ENCODE measurements at places on chromosomes 11 and 22. TPM values are rescaled to one million over a fixed set of nuclear protein-coding genes. Genes with fewer than 3 reads are reported as not detected.

The CDC42BPG gene
- 11.1 TPM for total RNA-seq

GRCh38 chr11:76424891-76425290 lies 19.9 kb upstream of the EMSY start:
- DNase-seq, result no peak

DNA sequence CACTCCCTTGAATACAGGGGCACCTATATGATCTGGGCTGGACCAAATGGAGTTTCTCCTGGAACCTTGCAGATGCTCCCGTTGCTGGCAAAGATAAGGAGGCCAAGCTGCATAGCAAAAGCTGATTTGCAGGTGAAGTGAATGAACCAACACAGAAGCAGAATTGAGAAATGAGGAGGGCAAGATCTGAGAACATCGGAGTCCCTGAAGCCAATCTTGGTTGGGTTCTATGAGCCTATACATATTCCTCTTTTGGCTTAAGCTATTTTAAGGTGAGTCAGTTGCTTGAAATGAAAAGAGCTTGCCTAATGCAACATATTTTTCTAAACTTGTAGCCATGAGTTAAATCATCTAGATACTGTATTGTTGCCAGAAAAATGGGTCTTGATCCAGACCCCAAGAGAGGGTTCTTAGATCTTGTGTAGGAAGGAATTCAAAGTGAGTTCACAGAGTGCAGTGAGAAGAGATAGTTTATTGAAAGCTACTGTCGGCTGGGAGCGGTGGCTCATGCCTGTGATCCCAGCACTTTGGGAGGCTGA lies 23.5 kb downstream of the WEE1 start:
- DNase-seq, result no peak

- no peak for DNase-seq
Measured at GRCh38 chr11:76013526-76013925, 192.8 kb downstream of the WNT11 start.

GRCh38 chr11:95084509-95084908 lies 5.1 kb upstream of the ENDOD1 start:
- DNase-seq, result no peak

The OR51E2 gene
- total RNA-seq, result not detected

The PGA3 gene
- not detected for total RNA-seq

GRCh38 chr11:93033093-93033492 lies 63.6 kb downstream of the MTNR1B start:
- DNase-seq, result no peak

The CEP126 gene
- total RNA-seq, result 1.2 TPM

DNA sequence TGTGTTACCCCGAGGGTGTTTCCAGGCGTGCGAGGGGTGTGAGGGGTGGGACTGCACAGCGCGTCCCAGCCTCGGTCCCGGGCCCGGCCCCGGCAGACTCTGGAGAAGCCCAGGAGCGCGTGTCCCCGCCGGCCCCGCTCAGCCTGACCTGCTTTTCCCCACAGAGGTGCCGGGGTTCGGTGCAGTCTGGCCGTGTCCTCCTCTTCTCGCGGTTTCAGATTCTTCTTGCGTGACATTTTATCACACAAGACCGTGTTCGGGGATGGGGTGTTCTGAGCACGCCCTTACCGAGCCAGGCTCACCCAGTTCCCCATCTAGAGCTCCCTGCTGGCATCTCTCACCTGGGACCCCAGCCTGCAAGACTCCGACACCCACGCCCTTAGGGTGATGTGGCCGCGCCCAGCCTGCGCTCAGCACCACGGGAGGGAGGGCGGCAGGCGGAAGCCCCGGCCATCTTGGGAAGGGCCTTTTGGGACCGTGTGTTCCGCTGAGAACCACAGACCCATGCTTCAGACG lies 775.6 kb downstream of the BRD1 start:
- DNase-seq, result no peak

DNA sequence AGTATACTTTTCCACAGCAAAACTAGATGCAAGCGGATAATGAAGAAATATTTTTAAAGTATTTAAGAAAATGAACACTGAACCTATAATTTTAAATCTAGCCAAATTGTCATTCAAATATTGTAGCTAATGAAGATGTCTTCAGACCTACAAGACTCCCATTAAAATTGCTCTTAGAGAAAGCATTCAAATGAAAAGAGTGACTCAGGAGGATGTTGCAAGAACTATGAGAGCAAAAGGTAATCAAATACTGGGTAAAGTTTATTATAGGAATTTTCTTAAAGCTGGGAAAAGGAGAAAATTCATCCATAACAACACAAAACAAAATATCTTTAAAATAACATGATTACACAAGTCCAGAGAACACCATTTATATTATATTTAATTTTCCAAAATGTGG lies 5.4 kb upstream of the POU2AF1 start:
- no peak for DNase-seq

The OR5J2 gene
- total RNA-seq, result not detected

The ANO5 gene
- total RNA-seq, result not detected

The CHRDL2 gene
- not detected for total RNA-seq

The SCN3B gene
- 0.04 TPM for total RNA-seq

- no peak for DNase-seq
Measured at GRCh38 chr22:31538815-31539214, 42.5 kb downstream of the SFI1 start.

GRCh38 chr11:117678658-117679406 lies 118.2 kb downstream of the DSCAML1 start:
- DNase-seq, result no peak

DNA sequence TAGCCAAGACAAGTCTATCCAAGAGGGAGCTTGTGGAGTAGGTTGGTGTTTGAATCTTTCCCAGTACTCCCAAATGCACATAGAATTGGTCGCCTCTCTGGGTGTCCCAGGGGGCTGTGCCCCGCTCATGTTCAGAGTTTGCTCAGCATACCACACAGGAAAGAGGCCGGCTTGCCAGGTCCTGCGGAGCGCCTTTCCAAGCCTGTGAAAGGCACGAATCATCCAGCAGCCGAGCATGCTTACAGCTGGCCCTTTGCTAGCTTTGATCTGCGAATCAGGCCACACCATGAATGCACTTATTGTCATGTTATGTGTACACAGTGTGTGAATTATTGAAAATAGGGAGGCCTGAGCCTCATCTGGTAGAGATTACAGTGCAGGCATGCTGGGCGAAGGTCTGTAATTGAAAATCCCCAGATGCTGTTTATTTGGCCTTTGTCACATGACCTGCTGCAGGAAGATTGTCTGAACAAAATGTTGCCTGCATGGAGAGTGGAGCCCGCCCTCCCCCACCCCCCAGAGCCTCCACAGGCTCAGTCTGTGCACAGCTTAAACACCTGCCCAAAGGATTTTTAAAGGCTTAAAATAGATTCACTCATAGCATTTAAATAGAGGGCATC lies 163.3 kb upstream of the RASSF10 start:
- DNase-seq, result no peak

DNA sequence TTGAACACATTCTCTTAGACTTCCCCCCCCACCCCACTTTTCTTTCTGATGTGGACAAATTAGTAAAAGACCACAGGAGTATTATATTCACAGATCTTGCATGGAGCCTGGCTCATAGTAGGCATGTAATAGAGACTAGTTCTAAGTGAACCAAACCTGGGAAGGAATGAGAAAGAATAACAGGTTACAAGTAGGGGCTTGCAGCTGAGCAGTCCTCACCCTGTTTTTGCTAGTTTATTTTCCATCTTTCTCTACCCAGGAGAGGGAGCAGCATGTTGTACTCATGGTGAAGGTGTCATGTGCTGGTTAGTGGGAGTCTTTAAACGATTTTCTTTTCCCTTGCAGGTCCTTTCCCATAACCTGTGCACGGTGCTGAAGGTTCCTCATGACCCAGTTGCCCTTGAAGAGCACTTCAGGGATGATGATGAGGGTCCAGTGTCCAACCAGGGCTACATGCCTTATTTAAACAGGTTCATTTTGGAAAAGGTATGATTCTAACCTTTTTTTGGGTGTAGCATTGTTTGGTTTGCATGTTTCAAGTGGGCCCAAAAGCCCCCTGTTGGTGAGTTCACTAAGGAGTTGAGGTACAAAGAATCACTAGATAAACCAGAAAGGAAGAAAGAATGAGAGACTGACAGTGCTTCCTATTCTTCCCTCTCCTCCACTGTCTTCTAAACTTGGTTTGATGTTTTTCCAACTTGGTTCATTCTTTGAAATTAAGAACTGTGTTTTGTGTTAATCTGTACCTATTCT lies 30.1 kb downstream of the SWAP70 start:
- peak; percentile 37 for DNase-seq

The NRIP3 gene
- total RNA-seq, result 2.2 TPM

The MFRP gene
- total RNA-seq, result not detected

The DEPDC7 gene
- 18.2 TPM for total RNA-seq

GRCh38 chr11:123904932-123905331 lies 3.0 kb downstream of the OR8D4 start:
- no peak for DNase-seq

DNA sequence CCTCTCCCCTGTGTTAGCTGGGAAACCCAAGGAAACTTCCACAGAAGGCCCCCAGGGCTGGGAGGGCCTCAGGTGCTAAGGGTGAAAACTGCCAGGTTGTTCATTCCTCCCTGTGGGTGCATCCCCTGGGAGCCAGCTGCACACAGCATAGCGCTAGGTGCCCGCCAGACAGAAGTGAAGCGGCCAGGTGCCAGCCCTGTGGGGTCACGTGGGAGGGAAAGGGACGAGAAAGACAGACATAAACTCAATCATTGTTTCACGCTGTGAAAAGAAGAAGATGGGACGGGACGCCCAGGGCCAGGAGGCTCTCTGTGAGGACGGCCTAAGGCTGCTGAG lies 31.6 kb upstream of the HMOX1 start:
- no peak for DNase-seq

GRCh38 chr11:57779276-57779675 lies 17.7 kb downstream of the CTNND1 start:
- DNase-seq, result peak; percentile 68

DNA sequence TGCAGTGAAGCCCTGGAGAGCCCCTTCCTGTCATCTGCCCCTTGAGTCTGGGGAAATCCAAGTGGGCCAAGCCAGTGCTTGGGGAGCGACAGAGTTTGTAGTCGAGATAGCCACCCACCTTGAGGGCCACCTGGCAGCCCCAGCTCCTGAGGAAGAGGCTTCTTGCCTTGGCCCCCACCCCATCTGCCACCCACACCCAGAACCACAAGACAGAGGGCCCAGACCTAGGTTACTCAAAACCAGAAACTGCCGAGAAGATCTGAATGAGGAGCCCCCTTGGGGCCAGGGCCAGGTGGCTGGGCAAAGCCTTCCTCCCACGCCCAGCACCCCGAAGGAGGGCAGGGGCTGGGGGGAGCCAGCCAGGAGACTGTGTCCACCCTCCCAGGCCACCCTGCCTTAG lies 18.8 kb upstream of the PRR5 start:
- DNase-seq, result no peak

GRCh38 chr11:15800111-15800800 lies 556.1 kb downstream of the SOX6 start:
- DNase-seq, result peak; percentile 66

- DNase-seq, result peak; percentile 28
Measured at GRCh38 chr11:55942785-55943392, 6.7 kb upstream of the OR5I1 start.

The KDM4D gene
- 0.99 TPM for total RNA-seq

DNA sequence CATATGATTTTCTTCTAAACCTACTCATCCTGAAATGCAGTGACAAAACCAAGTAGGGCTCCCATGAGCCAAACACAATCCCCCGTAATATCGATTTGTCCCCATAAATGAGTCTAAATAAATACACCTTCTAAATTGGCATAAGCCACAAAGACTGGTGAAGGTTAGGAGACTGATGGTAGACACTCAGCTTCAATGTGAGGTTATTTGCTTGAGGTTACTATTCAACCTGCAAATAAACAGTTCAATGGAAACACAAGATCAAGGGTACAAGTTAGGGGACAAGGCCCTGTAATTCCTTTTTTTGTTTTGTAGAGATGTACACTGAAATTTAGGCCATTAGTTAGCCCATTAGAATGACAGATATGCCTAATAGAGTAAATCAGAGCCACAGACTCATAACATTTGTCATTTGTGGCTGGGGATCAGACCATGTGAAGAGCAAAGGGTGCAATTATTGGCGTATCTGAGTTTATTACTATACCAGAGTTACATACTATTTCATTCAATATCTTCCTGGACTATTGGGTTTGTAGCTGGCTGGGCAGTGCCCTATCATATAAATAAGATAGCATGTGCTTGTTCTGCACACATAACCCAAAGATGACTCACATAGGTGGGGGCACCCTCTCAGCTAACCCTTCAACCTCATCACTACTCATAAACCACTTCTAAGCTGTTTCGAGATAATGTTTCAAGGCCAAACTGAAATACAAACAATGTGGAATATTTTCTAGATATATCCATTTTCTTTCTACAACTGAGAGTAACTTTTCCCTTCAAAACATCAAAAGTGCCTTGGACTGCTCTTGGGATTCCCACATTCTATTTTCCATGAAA lies 695.3 kb downstream of the KCNA4 start:
- no peak for DNase-seq

- DNase-seq, result peak; percentile 71
Measured at GRCh38 chr11:109342261-109342660, 79.7 kb upstream of the C11orf87 start.

DNA sequence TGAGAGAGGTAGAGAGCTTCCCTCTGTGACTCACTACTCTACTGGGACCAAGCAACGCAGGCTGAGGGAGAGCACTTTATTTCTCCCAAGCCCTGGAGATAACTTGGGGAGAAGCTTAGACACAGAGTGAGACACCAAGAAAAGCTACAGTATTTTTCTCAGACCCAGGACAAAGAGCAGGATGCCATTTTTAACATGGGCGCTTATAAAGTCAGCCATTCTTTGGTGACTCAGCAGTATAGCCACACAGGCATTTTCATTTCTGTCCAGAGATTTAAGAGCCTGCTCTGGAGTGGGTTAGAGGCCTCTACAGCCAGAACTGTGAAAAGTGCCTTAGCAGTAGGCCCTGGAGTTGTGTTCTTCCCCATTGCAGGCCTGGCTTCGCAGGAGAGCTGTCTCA lies 55.0 kb upstream of the GLYAT start:
- DNase-seq, result no peak

GRCh38 chr22:17493419-17493981 lies 69.8 kb upstream of the SLC25A18 start:
- no peak for DNase-seq

GRCh38 chr11:111012491-111012890 lies 233.0 kb upstream of the POU2AF2 start:
- DNase-seq, result peak; percentile 44

DNA sequence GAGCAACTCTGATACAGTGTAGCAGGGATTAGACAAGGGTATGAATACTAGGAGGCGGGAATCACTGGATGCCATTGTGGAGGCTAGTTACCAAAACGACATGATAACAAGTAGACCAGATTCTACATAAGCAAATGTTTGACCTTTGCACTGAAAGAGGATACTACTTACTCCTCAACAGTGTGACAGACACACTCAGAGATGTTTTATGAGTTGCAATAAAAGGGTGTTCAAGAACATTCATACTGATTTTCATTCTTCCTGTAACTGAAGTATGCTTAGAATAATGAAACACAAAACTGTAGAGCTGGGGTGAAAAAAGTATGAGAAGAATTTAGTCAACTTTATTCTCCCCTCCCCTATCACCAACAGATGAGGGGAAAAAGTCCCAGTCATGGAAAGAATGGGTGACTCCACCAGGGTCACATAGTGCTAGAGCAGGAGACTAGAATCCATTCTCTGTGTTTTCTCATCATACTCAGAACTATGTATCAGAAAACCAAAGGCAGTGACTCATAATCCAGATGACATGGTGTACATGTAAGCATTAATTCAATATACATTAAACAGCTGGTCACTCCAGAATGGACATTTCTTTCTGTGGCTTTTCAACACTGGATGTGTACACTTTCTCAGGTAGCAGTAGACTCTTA lies 32.8 kb downstream of the ARHGAP20 start:
- DNase-seq, result no peak
